H9 (cell line): ENCODE measurements at places on chromosomes 11 and 22. TPM values are rescaled to one million over a fixed set of nuclear protein-coding genes. Genes with fewer than 3 reads are reported as not detected.

DNA sequence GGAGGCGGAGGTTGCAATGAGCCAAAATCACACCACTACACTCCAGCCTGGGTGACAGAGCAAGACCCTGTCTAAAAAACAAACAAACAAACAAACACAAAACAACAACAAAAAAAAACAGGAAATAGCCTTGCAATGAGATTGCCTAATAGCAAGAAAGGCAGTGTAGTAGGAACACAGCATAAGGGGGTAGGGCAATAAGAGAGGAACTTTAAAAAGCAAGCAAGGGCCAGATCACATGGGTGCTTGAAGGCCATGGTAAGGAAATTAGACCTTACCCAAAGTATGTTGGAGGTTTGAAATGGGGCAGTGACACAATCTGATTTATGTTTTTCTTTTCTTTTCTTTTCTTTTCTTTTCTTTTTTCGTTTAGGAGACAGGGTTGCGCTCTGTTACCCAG, 34.7 kb upstream of the NRIP3 start:
- DNase-seq, result no peak
- H3K27ac ChIP-seq, result no peak overlapping the region
- H3K4me3 ChIP-seq, result no peak overlapping the region
- H3K27me3 ChIP-seq, result no peaks in the 10 kb centered on the region
- H3K4me1 ChIP-seq, result no peaks in the 10 kb centered on the region; the same call in 1 of the 2 replicates

- no peak overlapping the region for H3K4me3 ChIP-seq
- H3K27ac ChIP-seq, result no peak overlapping the region
- no peak for DNase-seq
- no peaks in the 10 kb centered on the region; the same call in 1 of the 2 replicates for H3K36me3 ChIP-seq
These were observed 378.4 kb upstream of the CHORDC1 start for GRCh38 chr11:90601261-90601660.

DNA sequence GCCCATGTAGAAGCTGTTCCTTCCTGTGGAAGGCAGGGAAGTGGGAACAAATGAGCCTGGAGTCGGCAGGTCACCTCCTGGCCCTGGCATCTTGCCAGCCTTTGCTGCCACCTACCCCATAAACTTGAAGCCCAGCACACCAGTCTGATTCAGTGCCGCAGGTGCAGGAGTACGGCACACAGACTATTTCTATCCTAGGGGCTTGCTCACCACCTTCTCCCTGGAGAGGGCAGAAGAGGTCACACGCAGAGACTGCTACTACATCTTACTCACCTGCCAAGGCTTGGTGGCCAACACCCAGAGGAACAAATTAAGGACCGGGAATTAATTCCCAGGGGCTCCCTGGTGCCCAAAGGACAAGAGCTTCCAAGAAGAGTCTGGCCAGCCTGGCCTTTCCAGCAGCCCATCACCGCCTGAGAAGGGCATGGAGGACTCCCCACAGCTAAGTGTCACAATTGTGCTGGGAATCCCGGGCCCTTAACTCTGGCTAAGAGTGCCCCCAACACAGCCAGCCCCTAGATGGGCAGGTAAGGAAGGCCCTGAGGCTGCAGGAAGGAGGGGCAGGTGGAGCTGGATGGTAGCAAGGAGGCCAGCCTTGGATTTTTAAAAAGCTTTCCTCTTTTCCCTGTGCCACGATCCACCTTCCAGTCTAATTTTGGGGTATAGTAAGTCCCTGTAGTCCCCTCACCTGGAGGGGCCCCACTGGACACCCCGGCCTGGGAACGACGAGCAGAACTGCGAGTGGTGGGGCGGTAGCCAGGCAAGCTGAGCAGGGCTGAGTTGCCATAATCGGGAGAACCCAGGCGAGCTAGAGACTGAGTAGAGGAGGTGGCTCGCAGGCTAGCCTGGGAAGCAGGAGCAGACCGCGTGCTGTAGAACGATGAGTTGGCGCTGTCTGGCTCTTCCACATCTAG, 6.9 kb downstream of the IL18BP start:
- no peak overlapping the region for H3K4me3 ChIP-seq
- H3K27ac ChIP-seq, result no peak overlapping the region
- H3K27me3 ChIP-seq, result no peaks in the 10 kb centered on the region
- no peaks in the 10 kb centered on the region for H3K4me1 ChIP-seq
- DNase-seq, result no peak

GRCh38 chr11:107653076-107653475, 58.8 kb downstream of the SLN start:
- H3K4me1 ChIP-seq, result no peaks in the 10 kb centered on the region; the same call in 1 of the 2 replicates
- DNase-seq, result no peak
- no peak overlapping the region for H3K27ac ChIP-seq
- no peaks in the 10 kb centered on the region for H3K36me3 ChIP-seq
- no peaks in the 10 kb centered on the region for H3K27me3 ChIP-seq

DNA sequence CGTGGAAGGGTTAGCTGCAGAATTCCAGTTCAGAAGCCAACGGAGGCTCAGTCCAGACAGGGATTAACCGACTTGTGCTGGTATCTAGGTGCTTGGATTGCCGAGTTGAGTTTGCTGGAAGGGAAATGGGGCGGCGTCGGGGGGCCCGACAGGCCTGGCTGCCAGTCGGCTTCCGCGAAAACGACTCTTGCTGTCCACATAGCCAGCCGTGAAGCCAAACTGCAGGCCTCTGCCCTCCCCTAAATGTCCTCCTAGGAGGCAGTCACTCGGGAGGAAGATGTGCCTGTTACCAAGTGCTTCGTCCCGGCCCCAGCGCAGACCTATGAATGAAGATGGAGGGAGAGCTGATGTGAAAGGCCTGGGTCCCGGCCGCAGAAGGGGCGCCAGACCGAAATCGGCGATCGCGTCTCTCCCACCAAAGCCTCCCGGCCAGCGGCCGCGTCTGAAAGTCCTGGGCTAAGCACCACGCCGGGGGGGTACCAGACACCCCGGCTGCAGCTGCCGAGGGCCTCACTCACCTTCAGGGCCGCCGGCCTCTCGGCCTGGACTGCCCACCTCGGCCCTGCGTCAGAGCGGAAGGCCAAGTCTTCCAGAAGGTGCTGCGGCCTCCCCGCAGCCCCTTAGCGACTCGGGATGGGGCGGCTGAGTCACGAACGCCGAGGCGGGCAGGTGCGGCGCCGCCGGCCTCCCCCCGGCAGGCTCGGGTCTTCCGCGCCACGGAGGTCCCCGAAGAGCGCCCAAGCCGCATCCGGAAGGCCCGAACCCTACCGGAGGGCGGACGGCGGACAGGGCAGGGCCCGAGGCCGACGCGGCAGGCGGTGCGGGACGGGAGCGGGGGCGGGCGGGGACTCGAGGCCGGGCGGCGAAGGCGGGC, 7.5 kb downstream of the DPAGT1 start:
- no peak overlapping the region for H3K27ac ChIP-seq
- H3K4me3 ChIP-seq, result peak overlapping the region; percentile 92
- H3K36me3 ChIP-seq, result peaks cover 36% of the 10 kb centered on the region

DNA sequence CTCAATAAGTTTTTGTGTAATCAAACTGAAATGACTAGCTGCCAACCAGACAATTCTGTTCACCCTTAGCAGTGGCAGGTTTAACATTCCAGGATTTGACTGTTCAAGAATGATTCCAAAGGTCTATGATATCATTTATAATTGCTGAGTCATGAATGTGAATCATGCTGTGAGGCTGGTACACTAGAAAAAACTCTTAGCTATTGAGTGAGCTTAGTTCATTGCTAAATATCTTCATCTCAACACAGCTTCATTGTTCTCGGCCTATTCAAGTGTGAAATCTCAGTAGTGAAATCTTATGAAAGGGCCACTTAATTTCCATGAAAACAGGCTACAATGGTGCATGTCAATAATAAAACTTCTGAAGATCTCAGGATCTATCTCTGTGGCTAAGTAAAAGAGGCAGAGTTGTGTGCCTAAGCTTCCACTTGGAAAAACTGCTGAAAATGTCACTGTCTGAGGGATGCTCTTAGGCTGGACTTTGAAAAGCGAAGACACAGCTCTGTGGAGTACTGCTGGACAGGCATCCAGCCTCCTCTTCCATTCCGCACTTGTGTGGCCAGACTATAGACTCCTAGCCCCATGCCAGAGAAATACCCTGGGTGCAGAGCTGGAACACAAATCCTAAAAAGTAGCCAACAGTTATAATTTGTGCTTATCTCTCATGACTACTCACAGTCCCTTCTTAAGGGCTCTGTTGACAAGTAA, 12.8 kb downstream of the AQP11 start:
- no peaks in the 10 kb centered on the region for H3K27me3 ChIP-seq
- no peak overlapping the region for H3K27ac ChIP-seq
- H3K4me3 ChIP-seq, result no peak overlapping the region
- H3K4me1 ChIP-seq, result peaks cover 3% of the 10 kb centered on the region; the same call in 1 of the 2 replicates

GRCh38 chr11:11965192-11965591, 43.2 kb downstream of the DKK3 start:
- no peak overlapping the region for H3K4me3 ChIP-seq
- no peak for DNase-seq
- peaks cover 12% of the 10 kb centered on the region; the same call in 1 of the 2 replicates for H3K36me3 ChIP-seq
- H3K4me1 ChIP-seq, result no peaks in the 10 kb centered on the region; the same call in 1 of the 2 replicates
- no peak overlapping the region for H3K27ac ChIP-seq

GRCh38 chr11:9264316-9265210, 587 bp downstream of the DENND5A start:
- H3K27me3 ChIP-seq, result no peaks in the 10 kb centered on the region
- H3K27ac ChIP-seq, result no peak overlapping the region
- H3K4me3 ChIP-seq, result peak overlapping the region; percentile 99
- peaks cover 5% of the 10 kb centered on the region; the same call in 1 of the 2 replicates for H3K4me1 ChIP-seq

DNA sequence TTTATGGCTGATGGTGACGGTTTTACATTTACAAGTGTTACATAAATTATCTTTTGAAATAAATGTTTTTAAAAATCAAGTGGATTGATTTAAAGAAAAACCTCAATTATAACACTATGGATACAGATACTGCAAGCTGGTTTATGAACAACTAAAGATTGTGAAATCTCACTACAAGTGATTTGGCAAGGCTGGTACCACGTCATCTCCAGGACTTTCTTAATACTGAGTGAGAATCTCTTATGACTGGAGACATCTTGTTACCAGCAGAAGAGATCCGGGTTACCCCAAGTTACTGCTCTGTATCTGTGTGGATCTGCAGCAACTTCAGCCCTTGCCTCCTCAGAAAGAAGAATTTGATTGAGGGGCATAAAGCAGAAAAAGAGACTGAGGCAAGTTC, 452.9 kb downstream of the MN1 start:
- no peaks in the 10 kb centered on the region; the same call in 1 of the 2 replicates for H3K4me1 ChIP-seq
- H3K4me3 ChIP-seq, result no peak overlapping the region
- no peak overlapping the region for H3K27ac ChIP-seq
- 0 out of 2 replicates have a peak, but pooled peaks cover 3% of the 10 kb centered on the region for H3K36me3 ChIP-seq

DNA sequence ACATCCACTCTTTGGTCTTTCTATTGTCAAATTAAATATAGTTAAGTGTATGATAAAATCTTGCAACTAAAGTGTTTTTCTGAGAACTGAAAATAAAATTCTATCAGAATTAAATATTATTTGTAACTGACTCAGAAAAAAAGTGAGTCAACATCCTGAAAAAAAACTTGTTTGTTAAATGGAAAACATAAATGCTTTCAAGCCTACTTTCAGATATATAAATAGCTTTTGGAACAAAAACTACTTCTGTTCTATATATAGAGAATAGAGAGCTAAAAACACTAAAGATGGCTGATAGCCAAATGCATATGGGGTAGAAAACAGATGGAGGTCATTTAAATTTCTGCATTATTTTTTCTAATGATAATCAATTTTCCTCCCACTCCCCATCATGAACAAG, 61.8 kb downstream of the PIK3C2A start:
- no peaks in the 10 kb centered on the region for H3K4me1 ChIP-seq
- H3K36me3 ChIP-seq, result peaks cover 16% of the 10 kb centered on the region; the same call in 2 of the 3 replicates
- H3K4me3 ChIP-seq, result no peak overlapping the region
- H3K27me3 ChIP-seq, result no peaks in the 10 kb centered on the region
- H3K27ac ChIP-seq, result no peak overlapping the region

DNA sequence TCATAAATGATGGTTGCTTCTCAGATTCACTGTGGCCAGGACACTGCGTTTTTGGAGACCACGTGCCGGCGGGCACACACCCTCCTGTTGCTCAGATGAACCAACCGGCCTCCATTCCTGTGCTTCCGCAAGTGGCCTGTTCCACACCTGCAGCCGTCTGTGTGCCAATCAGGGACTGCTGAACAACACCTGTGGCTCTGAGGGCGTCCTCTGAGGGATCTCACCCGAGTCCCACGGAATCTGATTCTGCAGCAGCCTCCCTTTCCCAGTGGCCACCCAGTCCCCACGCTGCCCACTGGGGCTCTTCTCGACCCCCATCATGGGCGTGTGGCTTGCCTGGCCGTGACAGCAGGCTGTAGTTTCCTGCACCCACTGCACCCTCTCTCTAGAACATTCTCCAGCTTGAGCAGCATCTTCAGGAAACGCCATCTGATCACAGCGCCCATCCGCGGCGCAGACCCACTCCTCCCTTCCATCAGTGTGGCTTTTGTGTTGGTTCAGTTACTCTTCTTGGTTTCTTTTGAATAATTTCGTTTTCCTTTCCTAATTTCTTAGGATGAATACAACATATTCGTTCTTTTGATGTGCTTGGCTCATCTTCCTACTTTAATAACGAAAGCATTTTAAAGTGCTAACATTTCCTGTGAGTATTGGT, 100.3 kb upstream of the SLC22A12 start:
- no peaks in the 10 kb centered on the region for H3K4me1 ChIP-seq
- no peaks in the 10 kb centered on the region; the same call in 1 of the 2 replicates for H3K27me3 ChIP-seq
- H3K4me3 ChIP-seq, result no peak overlapping the region

GRCh38 chr11:72643547-72643946, 30.7 kb downstream of the PDE2A start:
- H3K36me3 ChIP-seq, result no peaks in the 10 kb centered on the region
- H3K4me3 ChIP-seq, result peak overlapping the region; percentile 17; the same call in 1 of the 2 replicates
- no peaks in the 10 kb centered on the region for H3K4me1 ChIP-seq
- H3K27me3 ChIP-seq, result peaks cover 23% of the 10 kb centered on the region; the same call in 1 of the 2 replicates
- no peak overlapping the region for H3K27ac ChIP-seq

GRCh38 chr11:103963648-103964047, 72.8 kb upstream of the DDI1 start:
- no peaks in the 10 kb centered on the region for H3K36me3 ChIP-seq
- DNase-seq, result no peak
- H3K27ac ChIP-seq, result no peak overlapping the region
- no peak overlapping the region for H3K4me3 ChIP-seq
- H3K4me1 ChIP-seq, result no peaks in the 10 kb centered on the region; the same call in none of the 2 replicates
- H3K27me3 ChIP-seq, result no peaks in the 10 kb centered on the region

GRCh38 chr11:77619576-77620198, 17.9 kb downstream of the CLNS1A start:
- H3K27ac ChIP-seq, result no peak overlapping the region
- no peak overlapping the region for H3K4me3 ChIP-seq
- no peaks in the 10 kb centered on the region for H3K27me3 ChIP-seq
- no peaks in the 10 kb centered on the region for H3K4me1 ChIP-seq
- no peak for DNase-seq
- H3K36me3 ChIP-seq, result peaks cover 78% of the 10 kb centered on the region

DNA sequence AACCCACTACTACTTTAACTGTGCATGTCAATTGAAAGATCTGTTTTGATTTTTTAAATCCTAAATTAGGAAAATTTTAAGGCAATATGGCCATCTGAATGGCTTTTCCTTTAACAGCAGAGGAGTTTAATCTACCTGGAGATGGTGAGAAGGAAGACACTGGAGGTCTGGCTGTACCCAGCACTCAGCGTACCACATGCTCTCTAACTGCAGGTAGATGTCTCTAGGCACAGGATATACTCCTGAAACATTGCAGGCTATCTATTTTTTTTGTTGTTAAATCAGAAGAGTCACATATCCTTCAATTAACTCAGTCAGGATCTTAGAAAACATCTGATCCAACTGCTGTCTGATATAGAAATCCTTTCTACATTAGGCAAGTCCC, 17.3 kb upstream of the CASTOR1 start:
- H3K4me3 ChIP-seq, result no peak overlapping the region
- no peak for DNase-seq
- no peaks in the 10 kb centered on the region; the same call in 1 of the 2 replicates for H3K4me1 ChIP-seq
- no peaks in the 10 kb centered on the region for H3K36me3 ChIP-seq
- no peaks in the 10 kb centered on the region for H3K27me3 ChIP-seq

The CCT8L2 gene
- total RNA-seq, result not detected in 2 replicates

The KDM2A gene
- 82.1 and 85.9 TPM in 2 replicates for total RNA-seq

The SYTL2 gene
- total RNA-seq, result 5.0 and 5.2 TPM in 2 replicates

The PSMA1 gene
- total RNA-seq, result 167 and 176 TPM in 2 replicates

The PLEKHB1 gene
- total RNA-seq, result 34.0 and 37.1 TPM in 2 replicates

The SDF2L1 gene
- 36.0 TPM in 2 replicates for total RNA-seq

The C11orf91 gene
- total RNA-seq, result not detected in 2 replicates

The OR52E2 gene
- total RNA-seq, result not detected in 2 replicates

The B3GAT3 gene
- total RNA-seq, result 30.6 and 30.8 TPM in 2 replicates

The MYOD1 gene
- total RNA-seq, result not detected in 2 replicates
